ENCODE measurements at places on chromosomes 5 and 9. TPM values are rescaled to one million over a fixed set of nuclear protein-coding genes. Genes with fewer than 3 reads are reported as not detected.

DNA sequence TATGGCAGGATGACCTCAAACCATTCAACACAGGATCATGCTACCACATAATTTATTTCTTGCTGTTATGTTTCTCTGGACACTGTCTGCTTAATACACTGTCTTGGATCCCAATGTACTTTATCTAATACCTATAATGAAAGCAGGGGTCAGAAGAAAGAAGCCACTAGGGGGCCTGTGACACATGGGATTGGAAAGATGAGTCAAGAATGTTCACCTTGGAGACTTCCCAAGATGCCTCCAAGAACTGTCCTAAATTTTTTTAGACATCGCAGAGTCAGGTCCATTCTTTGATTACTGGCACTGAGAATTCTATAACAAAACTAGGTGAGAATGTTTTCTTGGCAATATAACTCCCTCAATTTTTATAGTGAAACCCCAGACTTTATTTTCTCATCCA, 305.8 kb upstream of the SMARCA2 start:
- no peak overlapping the region for H3K27ac ChIP-seq
- no peaks in the 10 kb centered on the region for H3K36me3 ChIP-seq
- no peak for DNase-seq
- no peaks in the 10 kb centered on the region for H3K27me3 ChIP-seq
- no peak overlapping the region for H3K4me3 ChIP-seq

GRCh38 chr9:109342878-109343277, 22.0 kb upstream of the EPB41L4B start:
- no peaks in the 10 kb centered on the region for H3K36me3 ChIP-seq
- H3K4me1 ChIP-seq, result no peaks in the 10 kb centered on the region
- DNase-seq, result no peak
- no peak overlapping the region for H3K4me3 ChIP-seq
- H3K27me3 ChIP-seq, result no peaks in the 10 kb centered on the region
- no peak overlapping the region for H3K27ac ChIP-seq

DNA sequence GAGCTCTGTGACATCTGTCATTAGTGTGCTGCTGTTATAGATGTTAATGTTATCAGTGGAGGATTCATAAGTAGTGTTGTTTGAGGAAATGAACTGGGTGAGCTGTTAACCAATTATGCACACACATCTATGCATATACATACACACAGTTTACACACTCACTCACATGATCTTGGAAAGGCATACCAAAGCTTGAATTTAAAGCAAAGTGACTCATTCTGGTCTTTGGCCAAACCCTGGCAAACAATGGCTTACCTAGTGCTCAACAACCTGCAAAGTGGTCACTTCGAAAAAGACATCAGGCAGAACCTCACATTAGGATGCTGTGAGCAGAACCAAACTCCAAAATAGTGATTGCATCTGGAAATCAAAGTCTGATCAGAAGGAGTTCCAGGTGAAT, 1037.3 kb upstream of the CDH6 start:
- DNase-seq, result peak; percentile 42
- no peaks in the 10 kb centered on the region for H3K4me1 ChIP-seq
- H3K27me3 ChIP-seq, result no peaks in the 10 kb centered on the region
- no peak overlapping the region for H3K4me3 ChIP-seq
- H3K36me3 ChIP-seq, result no peaks in the 10 kb centered on the region

DNA sequence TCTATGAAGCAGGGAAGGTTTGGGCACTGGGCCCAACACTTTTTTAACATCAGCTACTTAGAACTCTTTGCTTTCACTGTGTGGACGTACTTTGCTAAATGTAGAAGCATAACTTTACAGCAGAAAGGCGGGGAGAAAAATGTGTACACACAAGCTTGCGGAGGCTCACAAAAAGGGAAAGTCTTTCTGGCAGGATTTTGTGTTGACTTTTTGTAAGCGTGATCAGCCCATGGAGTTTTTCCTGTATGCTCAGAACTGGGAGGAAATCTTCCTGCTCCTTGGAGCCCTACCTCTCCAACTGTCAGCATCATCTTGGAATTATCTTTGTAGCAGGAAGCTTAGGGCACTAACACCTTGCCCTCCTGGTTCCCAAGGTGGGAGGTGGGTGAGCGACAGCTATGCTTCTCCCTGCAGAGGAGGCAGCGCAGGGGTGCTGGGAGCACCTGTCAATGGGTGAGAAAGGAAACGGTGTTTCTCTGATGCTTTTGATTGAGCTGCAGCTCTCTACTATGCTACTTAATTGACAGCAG, 321.9 kb downstream of the GADD45G start:
- DNase-seq, result no peak
- no peaks in the 10 kb centered on the region for H3K27me3 ChIP-seq
- no peak overlapping the region for H3K4me3 ChIP-seq

GRCh38 chr9:37004424-37004935, 29.6 kb downstream of the PAX5 start:
- no peaks in the 10 kb centered on the region for H3K36me3 ChIP-seq
- peaks cover 42% of the 10 kb centered on the region for H3K27me3 ChIP-seq
- H3K4me3 ChIP-seq, result no peak overlapping the region
- H3K27ac ChIP-seq, result no peak overlapping the region

PCDHB13 gene
- 1.0 TPM for total RNA-seq

PCAT7 gene
- total RNA-seq, result 0.59 TPM
